Chondrocyte (in vitro differentiated cells): ENCODE measurements at places on chromosomes 13 and 19.

- no peak overlapping the region for H3K4me3 ChIP-seq
- H3K4me1 ChIP-seq, result peaks cover 11% of the 10 kb centered on the region
- DNase-seq, result no peak
- no peak overlapping the region for H3K27ac ChIP-seq
- no peaks in the 10 kb centered on the region for H3K36me3 ChIP-seq
- no peaks in the 10 kb centered on the region for H3K27me3 ChIP-seq
These were observed 56.1 kb downstream of the ENOX1 start for GRCh38 chr13:43730642-43731041.

DNA sequence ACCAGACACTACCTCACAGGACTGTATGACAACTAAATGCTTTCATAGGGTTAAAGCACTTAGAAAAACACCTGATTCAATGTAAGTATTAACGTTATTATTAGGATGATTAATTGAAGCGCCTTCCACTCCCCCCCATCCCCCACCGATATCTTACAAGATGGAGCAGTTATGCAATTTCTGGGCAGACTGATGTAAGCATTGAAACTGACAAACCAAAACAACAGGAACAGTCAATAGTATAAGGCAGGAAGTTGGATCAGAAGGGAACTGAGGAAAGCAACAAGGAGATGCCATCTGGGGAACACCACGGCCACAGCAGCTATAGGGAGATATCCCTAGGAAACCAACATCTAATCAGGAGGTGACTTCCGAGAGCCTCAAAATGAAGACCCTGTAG is 3.8 kb downstream of the LCP1 start:
- no peak for DNase-seq
- no peaks in the 10 kb centered on the region for H3K36me3 ChIP-seq
- H3K27me3 ChIP-seq, result no peaks in the 10 kb centered on the region
- no peak overlapping the region for H3K27ac ChIP-seq
- H3K4me3 ChIP-seq, result no peak overlapping the region

- H3K4me3 ChIP-seq, result no peak overlapping the region
- no peak overlapping the region for H3K27ac ChIP-seq
- peaks cover 3% of the 10 kb centered on the region for H3K36me3 ChIP-seq
- H3K4me1 ChIP-seq, result no peaks in the 10 kb centered on the region
- no peaks in the 10 kb centered on the region for H3K27me3 ChIP-seq
These were observed 868.9 kb upstream of the SLC10A2 start for GRCh38 chr13:103935117-103935516.

DNA sequence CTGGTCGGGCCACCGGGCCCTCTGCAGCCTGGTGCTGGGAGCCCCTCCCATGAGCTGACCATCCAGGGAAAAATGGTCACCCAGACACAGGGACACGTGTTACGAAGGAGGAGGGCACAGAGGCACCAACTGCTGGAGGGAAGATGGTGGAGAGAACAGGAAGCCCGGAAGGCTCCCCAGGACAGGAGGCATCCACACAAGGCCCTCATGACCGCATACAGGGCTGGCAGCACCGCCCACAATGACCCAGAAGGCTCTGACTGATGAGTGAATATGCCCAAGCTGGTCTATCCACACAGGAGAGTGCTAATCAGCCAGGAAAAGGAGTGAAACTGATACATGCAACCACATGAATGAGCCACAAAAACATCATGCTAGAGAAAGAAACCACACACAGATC is 14.0 kb upstream of the TMEM86B start:
- H3K27me3 ChIP-seq, result no peaks in the 10 kb centered on the region
- no peak overlapping the region for H3K4me3 ChIP-seq
- H3K36me3 ChIP-seq, result peaks cover 23% of the 10 kb centered on the region
- H3K27ac ChIP-seq, result no peak overlapping the region
- DNase-seq, result peak; percentile 60

DNA sequence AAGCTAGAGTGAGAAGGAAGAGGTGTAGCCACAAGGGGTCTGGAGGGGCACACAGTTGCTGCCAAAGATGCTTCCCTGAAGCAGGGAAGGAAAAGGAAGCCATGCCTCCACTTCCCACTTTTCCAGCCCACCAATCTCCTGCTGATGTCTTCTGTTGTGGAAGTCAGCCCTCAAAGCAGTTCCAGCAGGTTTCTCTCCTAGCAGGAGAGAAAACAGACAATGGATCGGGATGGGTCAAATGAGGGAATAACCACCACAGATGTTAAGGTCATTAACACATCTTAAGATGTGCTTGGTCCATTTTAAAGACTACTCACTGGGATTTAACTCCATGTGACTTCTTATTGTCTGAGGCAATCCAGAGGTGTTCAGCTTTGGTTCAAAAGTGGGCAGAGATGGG is 284.1 kb upstream of the SOX21 start:
- H3K27me3 ChIP-seq, result peaks cover 15% of the 10 kb centered on the region
- no peak overlapping the region for H3K27ac ChIP-seq
- H3K4me3 ChIP-seq, result no peak overlapping the region

DNA sequence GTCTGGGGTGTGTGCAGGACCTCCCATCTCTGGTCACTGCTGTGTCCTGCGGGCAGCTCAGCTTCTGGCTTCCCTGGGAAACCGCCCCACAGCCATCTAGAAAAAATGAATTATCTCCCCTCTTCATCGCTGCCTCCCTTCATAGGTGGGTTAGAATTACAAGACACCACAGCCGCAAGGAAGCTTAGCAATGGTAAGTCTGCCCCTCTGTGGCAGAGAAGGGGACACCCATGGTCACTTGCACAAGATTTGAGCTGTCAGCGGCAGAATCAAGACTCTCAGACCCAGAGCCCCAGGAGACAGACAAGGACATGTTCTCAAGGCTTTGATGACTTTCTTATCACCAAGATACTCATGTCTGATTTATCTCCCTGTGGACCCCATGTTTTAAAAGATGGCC is 110.8 kb upstream of the PABPC3 start:
- no peaks in the 10 kb centered on the region for H3K4me1 ChIP-seq
- no peak for DNase-seq
- peaks cover 23% of the 10 kb centered on the region for H3K27me3 ChIP-seq
- H3K36me3 ChIP-seq, result no peaks in the 10 kb centered on the region
- H3K4me3 ChIP-seq, result no peak overlapping the region
- H3K27ac ChIP-seq, result no peak overlapping the region
